Activated B cell treated with CpG ODN at 0.5 μM for 24 hours (primary cell): ENCODE measurements at places on chromosomes 16 and 17.

GRCh38 chr16:51144203-51144602 is 6.9 kb downstream of the SALL1 start:
- no peak for DNase-seq

GRCh38 chr16:13816701-13817100 is 103.3 kb upstream of the ERCC4 start:
- no peak for DNase-seq

- no peak for DNase-seq
These were observed 5.3 kb downstream of the ST3GAL2 start for GRCh38 chr16:70433458-70434103.

- DNase-seq, result no peak
These were observed 6.0 kb downstream of the CLEC16A start for GRCh38 chr16:10950393-10950792.
